ENCODE measurements at places on chromosomes 1 and 21. TPM values are rescaled to one million over a fixed set of nuclear protein-coding genes. Genes with fewer than 3 reads are reported as not detected.

CR1L gene
- not detected for total RNA-seq

GRCh38 chr21:45454926-45455673 lies 50.1 kb downstream of the COL18A1 start:
- DNase-seq: no peak

- DNase-seq: no peak
Measured at GRCh38 chr1:109782514-109782913, 18.8 kb upstream of the EPS8L3 start.

- no peak for DNase-seq
Measured at GRCh38 chr1:149923626-149924025, 4.0 kb downstream of the SF3B4 start.

DNA sequence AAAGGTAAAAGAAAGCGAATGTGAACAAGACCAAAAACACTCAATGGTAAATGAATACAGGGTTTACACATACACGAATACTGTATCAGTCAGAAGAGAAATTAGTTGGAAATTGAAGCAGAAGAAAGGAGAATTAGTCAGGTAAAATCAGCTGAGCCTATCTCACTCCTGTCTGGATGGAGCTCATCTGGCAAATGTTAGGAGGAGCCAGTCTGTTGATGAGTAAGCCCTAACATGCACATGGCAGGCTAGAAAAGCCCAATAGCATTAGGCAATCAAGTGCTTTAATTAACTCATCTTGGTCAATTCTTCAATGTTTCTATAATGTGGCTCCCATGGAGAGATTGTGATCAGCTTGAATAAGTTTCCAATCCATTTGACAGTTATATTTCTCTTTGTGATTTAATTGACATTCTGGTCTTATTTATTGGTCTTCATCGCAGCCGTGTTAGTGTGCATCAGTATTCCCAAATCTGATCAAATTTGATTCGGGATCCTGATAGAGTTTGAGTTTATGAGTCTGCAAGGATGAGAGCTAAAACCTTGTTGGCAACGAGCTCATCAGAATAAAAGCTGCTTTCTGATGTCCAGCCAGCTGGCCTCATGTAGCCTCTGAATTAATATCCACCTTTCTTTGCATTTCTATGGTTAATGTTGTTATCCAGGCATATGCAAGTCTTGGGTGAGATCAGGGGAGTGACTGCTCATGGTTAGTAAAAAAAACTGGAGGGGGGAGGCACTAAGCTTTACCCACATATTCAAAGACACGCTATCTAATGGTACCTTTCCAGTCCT lies 22.1 kb upstream of the KCNA10 start:
- DNase-seq: no peak

DNA sequence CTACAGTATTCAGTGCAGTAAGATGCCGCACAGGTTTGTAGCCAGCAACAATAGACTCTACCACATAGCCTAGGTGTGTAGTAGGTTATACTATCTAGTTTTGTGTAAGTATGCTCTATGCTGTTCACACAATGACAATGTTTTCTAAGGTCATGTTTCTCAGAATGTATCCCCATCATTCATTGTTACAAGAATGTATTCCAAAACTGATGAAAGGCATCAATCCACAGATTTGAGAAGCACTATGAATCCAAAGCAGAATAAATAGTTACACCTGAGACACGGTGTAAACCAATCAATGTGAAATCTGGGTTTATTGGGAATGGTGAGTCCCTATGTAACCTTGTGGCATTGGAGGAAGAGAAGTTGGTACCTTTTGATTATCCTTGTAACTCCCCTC lies 54.5 kb upstream of the MARK1 start:
- no peak for DNase-seq

DNA sequence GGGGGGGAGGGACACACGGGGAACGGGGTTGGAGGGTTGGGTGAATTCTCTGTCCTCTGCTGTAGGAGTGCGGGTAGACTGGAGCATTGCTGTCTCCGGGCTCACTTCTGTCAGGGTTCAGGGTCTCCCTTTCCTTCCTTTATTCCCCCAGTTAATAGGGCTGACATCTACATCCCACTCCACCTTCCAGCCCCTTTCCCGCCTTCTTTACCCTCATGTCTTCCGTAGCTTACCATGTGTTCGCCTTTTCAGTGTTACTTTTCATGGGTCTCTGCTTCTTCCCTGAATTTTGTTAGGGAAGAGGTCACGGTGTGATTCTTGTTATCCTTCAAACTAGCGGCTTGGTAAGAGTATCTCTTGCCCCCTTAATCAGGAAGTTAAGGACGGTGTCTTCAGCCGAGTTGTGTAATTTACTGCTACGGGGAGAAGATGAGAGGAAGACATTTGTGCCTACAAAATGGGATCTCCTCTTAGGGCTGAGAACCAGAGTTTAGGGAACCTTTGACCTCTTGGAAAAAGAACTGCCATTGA lies 917 bp downstream of the RAP1A start:
- no peak for DNase-seq
